ENCODE measurements at places on chromosomes 2 and 18.

GRCh38 chr2:23605236-23605635, 220.3 kb downstream of the KLHL29 start:
- no peak for DNase-seq

- no peak for DNase-seq
Measured at GRCh38 chr2:130853391-130853790, 16.7 kb downstream of the ARHGEF4 start.

GRCh38 chr2:172098650-172099471, 3.8 kb downstream of the DLX2 start:
- DNase-seq, result peak; percentile 67

DNA sequence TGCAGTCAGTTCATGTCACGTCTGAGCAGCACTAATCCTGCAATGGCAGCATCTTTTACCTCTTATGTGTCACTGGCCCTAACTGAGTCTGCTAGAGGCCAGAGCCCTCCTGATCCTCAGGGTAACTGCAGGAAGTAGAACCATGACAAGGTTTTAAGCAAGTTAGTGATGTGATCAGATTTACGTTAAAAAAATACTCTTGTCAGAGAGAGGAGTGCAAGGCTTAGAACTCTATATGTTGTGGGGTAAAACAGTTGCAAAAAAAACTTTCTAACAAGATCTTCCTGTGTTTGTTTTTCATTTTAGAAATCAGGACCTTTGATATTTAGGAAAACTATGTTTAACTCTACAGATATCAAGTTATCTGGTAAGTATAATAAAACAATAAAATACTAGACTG, 4.6 kb downstream of the TMEM87B start:
- DNase-seq, result no peak

DNA sequence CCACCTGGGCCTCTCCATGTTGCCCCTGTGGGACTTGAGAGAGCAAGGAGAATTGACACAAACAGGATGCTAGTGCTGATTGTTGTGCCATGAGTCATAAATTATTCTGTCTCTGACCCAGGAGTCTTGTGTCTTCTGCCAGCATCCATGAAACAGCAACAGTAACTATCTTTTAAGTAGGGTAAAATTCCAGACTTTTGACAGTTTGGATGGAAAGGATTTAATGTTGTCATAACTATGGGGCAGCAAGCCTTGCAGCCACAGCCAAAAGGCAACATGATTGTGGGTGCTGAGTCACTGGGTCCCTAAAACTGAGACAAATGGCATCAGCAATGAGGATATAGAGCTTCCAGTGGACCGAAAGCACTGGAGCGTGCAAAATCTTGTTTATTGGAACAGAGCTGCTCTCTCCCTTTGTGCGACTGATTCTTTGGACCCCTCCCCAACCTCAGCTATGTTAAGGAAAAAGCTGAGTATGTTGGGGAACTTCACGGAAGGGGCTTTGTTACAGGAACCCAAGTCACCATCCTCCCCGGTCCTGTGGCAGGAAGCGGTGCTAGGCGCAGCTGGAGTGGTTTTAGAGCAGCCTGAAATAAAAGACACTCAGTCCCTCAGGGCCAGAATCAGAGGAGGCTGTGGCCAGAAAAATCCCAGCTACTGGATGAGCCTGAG, 9.6 kb upstream of the ITPRIPL1 start:
- peak; percentile 38 for DNase-seq

GRCh38 chr2:239584986-239585385, 184.2 kb upstream of the HDAC4 start:
- DNase-seq, result no peak

DNA sequence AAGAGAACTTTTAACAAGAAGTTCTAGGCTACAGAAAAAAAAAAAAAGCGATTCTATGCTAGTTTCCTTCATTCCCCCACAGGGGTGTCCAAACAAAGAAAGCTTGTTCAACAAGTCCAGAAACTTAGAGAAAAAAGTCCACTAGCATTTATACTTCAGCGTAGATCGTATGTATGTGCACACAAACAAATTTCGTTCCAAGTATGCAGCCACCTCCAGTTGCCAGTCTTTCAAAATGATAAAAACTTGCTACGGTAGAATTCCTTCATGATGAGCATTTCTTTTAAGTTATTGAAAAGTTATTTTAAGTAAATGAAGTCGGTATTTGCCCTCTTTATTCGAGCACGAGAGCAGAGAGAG, 3.7 kb upstream of the OTX1 start:
- DNase-seq, result no peak

DNA sequence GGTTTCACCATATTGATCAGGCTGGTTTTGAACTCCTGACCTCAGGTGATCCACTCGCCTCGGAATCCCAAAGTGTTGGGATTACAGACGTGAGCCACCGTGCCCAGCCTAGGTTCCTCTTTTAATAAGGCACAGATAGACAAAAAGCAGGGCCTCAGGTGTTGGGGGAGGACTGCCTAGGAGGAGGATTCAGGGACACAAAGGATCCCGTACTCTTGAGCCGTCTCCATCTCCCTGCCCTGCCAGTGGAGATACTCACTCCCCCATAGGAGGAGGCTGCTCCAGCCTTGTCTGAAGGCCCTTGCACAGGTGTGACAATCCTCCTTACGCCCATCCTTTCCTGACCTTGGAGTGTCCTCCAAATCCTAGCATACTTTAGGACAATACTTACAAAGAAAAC, 32.0 kb upstream of the TFCP2L1 start:
- DNase-seq, result no peak

DNA sequence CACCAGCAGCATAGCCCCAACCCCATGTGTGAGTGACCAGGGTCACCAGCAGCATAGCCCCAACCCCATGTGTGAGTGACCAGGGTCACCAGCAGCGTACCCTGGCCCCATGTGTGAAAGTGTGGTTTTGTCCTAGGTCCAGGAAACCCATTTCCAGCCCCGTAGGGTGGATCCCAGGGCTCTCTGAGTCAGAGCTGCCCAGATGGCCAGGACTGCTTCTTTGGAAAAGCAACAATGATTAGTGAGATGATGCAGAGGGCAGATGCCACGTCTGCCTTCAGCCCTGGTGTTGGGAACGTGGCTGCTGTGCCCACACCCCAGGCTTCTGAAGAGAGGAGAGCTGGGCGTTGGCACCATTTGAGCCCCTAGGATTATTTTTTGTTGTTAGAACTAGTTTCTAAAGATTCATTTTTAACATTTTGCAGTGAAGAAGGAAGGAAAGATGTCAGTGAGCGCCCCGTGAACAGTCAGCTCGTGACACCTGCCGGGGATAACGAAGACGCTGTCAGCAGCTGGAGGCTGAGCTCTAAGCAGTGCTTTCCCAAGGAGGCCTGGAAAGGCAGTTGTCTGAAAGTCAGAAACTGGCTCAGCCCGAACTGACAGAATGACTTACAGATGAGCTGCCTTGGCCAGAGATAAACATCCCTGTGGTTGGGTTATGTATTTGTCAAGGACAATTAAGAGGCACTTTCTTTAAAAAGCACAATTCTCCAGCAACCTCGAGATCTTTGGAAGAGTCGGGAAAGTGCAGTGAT, 32.1 kb upstream of the KCNG2 start:
- no peak for DNase-seq

- peak; percentile 28 for DNase-seq
Measured at GRCh38 chr2:79887747-79888374, 375.0 kb downstream of the CTNNA2 start.

DNA sequence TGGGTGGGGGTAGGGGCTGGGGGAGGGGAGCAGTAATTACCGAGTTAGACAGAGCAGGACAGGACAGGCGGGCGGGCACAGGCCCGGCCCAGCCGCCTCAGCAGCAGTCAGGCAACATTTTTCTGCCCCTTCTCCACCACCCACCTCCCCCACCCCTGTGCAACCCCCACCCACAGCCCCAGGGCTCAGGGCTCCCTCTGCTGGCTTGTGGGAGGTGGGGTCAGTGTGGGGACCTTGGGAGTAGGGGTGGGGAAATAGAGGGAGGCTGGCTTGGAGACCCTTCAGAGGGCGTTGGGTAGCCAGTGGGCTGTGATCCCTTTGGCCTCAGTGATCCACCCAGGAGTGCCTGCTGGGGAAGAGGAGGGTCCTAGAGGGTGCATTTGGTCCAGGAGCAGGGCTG, 6.4 kb downstream of the WNT6 start:
- no peak for DNase-seq

- DNase-seq, result no peak
Measured at GRCh38 chr2:198991431-198991830, 466.3 kb downstream of the SATB2 start.

DNA sequence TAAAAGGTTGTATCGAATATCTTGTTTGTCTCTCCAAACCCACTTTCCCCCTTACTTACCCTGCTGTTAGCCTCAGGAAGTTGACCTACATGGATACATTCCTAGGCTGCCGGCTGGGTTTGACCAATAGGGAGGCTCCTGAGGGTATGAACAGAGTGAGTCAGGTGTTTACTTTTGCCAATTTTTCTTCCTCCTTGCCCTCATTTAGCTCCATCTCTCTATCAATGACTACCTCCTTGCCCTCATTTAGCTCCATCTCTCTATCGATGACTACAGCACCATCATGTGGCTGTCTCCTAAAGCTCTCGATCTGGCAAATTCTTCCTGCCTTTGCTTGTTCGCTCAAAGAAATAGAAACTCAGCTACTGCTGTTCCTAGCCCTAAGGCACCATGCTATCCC, 571.9 kb upstream of the CRIM1 start:
- no peak for DNase-seq

DNA sequence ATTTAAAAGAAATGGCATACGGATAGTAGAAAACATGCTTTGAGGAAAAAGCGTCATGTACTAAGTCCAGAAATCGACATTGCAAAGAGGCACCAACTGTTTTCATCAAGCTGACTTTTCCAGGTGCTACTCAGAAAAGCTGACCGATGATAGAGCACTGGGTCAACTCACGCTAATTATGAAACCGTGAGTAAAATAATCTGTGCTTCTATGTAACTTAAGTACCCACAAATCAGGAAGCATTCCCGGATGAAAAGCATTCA, 353 bp upstream of the NUP35 start:
- peak; percentile 39 for DNase-seq

DNA sequence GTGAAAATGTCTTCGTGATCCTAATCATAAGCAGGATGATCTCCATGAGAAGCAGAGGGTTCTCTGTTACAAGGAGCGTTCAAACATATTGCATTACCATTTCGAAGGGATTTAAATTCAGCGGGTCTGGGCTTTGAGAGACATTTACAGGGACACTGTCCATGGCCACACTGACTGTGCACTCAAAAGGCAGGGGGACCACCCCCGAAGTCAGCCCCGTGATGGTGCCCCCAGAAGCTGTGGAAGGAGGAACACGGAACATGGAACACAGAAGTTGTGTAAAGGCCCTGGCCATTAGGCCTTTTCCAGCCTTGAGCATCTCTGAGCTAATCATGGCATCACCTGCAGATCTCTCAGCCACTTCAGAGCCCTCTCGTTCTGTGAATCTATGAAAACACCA, 268.4 kb upstream of the MYT1L start:
- DNase-seq, result no peak

- no peak for DNase-seq
Measured at GRCh38 chr2:161983866-161984265, 90.1 kb downstream of the DPP4 start.

DNA sequence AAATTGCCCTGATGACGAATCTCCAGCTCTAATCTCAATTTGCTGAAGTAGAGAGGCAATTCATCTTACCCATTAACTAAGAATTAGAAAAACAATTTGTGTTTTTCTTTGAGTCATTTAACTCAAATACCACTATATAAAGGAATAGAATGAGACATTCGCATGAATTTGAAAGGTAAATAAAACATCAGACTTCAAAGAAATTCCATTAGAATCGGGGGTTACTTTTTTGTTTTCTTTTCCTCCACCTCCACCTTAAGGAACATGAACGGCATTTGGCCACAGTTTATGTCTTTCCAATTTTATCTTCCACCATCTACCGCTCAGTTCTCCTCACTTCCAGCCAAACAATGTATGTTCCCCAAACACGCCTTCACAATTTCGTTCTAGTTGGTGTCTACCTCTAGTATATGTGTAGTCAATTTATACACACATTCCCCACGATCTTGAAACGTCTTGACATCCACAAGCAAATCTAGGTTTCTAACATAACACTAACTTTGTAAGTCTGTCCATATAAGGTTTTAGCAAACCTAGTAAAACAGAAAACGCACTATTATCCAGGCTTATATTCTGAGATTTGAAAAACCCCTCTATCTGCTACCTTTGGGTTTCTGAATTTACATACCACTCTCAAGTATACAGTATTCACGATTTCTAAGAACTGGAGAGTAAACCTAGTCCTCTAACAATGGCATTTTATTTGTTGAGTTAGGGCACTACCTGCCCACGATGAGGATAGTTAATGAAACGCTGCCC, 1.2 kb upstream of the SMCHD1 start:
- no peak for DNase-seq
